ENCODE measurements at places on chromosomes 12 and 14.

DNA sequence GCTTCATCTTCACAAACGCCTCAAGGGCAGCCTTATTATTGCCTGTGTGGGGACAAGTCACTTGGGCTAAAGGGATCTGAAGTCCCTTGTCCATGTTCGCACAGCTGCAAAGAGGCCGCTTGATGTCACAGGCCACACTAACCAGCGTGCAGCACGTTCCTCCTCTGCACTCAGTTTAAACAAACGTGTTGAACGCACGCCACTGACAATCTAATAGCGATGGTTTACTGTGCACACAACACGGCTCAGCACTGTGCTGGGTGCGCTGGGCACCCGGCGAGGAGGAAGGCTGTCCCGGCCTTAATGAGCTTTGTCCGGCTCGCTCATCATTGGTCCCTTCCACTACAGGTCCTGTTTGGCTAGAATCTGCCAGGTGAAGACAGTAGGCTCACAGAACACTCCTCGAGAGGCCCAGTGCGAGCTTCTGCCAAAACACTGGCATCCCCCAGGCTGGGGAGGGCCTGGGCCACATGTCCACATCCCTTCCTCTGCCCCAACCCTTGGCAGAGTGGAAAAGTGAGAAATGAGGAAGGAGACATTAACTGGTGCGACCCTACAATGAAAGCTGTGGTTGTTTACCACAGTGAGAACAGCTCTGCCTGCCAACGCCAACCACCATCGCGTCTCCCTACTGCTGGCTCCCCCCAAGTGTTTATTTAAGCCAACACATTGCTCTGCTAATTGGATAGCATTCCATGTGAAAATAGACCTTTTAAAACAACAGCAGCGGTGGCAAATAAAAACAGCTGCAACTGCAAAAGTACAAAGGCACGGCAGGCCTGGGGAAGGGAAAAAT lies 113.2 kb downstream of the RBM19 start:
- no peak for DNase-seq

DNA sequence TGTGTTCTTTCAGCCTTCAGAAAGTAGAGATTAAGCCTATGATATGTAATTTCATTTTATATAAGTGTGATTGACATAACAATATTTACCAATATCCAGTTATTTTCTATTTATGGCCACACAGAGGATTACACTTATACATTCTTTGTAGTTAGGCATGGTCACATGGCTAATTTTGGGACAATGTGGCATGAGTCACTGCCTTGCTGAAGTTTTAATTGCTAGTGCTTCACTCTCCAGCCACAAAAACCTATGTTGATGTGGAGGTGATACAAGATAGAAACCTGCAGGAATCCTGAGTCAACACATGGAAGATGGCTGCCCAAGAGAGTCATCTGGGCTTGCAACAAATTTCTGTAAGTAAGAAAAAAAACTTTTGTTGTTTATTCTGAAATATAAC lies 17.0 kb downstream of the CLEC14A start:
- no peak for DNase-seq

- no peak for DNase-seq
Observed at GRCh38 chr12:110112335-110112660, 11.9 kb upstream of the IFT81 start.

DNA sequence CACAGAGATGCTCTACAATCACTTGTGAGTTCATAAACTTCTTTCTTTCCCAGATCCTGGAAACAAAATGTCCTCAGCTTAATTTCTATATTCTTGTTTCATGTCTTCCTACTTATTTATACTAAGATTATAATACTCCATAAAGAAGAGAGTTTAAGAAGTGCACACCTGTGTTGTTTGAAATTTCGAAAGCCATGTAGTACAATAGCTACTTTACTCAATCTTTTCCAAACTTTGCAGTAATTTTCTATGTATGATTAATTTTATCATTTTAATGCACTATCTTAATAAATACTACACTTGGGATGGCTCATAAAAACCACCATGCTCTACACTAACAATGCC lies 300 bp upstream of the TTC5 start:
- DNase-seq = no peak

DNA sequence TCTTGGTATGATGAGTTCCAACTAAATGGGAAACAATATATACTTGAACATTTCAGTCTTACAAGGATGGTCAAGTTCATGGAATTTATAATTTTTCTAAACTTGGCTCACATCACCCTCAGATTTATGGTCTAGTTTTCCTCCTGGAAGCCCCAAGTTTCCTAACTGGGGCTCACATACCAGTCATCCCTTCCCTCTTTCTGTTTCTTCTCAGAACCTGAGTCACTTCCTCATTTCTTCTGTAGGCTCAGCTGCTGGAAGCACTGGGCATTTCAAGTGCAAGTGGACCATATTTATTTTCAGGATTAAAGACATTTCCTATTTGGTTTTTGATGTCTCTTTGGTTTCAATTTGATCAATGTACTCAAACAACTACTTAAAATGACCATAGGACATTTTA lies 55.4 kb downstream of the GRIP1 start:
- DNase-seq = no peak

- DNase-seq = no peak
Observed at GRCh38 chr12:4648104-4648500, 749 bp downstream of the AKAP3 start.

GRCh38 chr14:22538671-22539228 lies 50.3 kb downstream of the DAD1 start:
- no peak for DNase-seq

DNA sequence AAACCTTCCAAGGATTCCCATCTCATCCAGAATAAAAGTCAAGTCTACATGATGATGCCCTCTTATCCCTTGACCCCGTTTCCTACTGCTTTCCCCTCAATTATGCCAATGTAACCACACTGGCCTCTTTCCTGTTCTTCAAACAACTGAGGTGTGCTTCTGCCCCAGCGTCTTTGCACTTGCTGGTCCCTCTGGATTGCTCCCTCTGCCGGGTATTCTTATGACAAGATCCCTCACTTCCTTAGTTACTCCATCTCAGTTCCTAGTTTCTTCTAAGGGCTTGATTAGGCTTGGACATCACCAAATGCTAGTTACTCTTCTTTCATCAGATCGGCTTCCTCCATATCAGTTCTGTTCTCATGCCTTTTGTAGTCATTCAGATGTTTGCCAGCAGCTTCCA lies 32.7 kb upstream of the PELI2 start:
- DNase-seq = no peak

- no peak for DNase-seq
Observed at GRCh38 chr14:103943673-103944072, 1.3 kb upstream of the RD3L start.

All from HFF-Myc (cell line).